ENCODE measurements at places on chromosomes 5 and 9.

- DNase-seq: no peak
Observed at GRCh38 chr5:104247260-104247659, 684.7 kb upstream of the NUDT12 start.

GRCh38 chr5:2519153-2519552, 232.3 kb downstream of the IRX2 start:
- DNase-seq: no peak

- DNase-seq: no peak
Observed at GRCh38 chr9:34331196-34331595, 1.8 kb downstream of the NUDT2 start.

GRCh38 chr9:33180526-33181184, 13.5 kb upstream of the B4GALT1 start:
- DNase-seq: no peak

- DNase-seq: no peak
Observed at GRCh38 chr9:105141146-105141975, 103.1 kb upstream of the SLC44A1 start.

GRCh38 chr9:23081377-23081776, 634.8 kb downstream of the DMRTA1 start:
- no peak for DNase-seq

DNA sequence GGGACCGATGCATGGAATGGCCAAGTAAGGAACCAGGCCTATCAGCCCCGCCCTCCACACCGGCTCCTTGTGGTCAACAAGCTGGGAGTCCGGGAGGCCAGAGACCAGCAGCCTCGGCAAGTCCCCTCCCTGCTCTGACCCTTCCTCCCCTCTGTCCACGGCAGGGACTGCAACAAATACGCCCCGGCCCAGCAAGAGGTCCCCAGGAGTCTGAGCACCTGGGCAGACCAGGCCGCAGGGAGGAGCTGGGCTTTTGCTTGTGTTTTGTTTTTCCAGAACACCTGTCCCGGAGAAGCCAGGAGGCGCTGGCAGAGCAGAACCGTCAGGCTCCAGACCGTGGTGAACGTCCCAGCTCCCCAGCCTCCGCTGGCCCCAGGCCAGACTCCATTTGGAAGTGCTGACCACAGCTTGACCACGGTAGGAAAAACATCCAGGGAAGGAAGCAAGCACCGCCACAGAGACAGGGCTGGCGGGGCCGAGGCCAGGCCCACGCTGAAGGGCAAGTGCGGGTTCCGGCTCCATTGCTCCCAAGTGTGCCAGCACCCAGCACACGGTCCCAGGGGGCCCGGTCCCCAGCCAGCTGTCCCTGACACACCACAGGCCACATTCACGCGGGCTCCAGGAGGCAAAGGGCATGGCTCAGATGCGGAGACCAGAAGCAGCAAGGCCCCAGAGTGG, 56.7 kb downstream of the VAV2 start:
- no peak for DNase-seq

DNA sequence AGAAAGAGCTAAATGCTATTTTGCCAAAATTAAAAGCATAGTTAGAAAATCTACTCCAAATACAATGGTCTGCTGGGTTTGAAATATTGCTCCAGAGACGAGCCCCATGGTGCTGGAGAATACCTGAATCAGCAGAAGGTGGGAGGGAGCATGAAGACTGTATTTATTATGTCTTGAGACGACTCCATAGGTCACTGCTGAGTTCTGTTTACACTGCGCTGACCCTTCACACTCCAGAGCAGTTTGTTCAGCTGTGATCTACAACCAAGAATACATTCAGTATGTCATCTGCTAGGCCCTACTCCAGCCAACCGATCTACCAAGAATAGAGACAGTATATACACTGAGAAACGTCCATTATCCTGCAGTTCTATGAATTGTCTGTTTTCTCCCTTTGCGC, 150.5 kb downstream of the TLE1 start:
- no peak for DNase-seq

DNA sequence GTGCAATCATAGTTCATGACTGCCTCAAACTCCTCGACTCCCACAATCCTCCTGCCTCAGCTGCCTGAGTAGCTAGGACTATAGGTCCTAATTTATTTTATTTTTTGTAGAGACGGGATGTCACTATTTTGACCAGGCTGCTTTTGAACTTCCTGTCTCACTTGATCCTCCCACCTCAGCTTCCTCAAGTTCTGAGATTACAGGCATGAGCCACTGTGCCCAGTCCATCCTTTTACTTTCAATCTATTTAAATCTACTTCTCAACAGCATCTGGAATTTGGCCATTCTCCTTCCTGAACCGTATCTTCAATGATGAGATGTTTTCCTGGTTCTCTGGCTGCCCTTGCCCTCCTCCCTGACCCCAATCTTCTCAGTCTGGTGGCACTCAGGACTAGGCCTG, 12.2 kb upstream of the GRIN1 start:
- DNase-seq: no peak

- DNase-seq: no peak
Observed at GRCh38 chr5:87705876-87706275, 293.1 kb upstream of the CCNH start.

GRCh38 chr9:129021091-129021490, 7.0 kb downstream of the SH3GLB2 start:
- DNase-seq: no peak

GRCh38 chr5:98424681-98425450, 348.6 kb upstream of the RGMB start:
- no peak for DNase-seq

DNA sequence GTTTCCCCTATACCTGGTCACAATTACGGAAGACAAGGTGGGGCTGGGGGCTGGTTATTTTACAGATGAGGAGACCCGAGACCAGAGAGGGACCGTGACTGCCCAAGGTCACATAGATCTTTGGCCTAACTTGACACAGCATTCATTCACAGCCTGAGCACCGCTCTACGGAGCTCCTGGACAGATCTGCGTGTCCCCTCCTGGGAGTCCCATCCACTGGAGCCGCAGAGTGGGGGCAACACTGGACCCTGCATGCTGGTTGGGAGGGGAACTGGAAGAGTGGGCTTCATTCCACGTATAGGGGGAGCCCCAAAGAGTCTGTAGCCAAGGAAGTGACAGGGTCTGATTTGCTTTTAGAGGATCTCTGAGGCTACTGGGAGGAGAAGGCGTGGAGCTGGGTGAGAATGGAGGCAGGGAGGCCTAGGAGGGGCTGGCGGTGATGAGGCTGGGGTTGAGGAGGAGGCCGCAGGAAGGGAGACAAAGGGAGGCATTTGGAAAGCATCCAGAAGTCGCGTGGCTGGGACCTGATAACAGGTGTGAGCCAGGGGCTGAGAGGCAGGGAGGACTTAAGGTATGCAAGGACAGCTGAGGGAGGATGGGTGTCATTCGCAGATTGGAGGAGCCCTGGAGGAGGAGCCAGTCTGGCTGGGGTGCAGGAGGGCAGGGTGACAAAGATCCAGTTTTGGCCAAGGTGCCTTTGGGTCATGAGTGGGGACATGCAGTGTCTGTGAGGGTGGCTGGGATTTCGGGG, 64.3 kb upstream of the IER5L start:
- DNase-seq: no peak

DNA sequence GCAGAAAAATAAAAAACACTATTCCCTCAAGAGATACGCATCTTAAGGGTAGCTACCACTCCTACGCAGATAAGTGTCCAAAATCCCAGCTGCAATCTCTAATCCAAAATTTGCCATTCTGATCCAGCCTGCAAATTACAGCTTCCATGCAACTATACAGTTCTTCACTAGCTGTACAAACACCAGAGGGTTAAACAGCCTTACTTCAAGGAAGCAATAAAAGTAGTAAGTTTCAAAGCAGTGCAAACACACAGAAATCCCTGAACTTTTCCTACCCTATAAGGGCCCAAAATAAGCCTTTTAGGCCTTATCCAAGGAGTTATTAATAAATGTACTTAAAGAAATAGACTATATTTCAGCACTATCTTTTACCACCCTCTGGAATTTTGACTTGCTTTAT, 39.5 kb downstream of the PWWP2A start:
- no peak for DNase-seq

DNA sequence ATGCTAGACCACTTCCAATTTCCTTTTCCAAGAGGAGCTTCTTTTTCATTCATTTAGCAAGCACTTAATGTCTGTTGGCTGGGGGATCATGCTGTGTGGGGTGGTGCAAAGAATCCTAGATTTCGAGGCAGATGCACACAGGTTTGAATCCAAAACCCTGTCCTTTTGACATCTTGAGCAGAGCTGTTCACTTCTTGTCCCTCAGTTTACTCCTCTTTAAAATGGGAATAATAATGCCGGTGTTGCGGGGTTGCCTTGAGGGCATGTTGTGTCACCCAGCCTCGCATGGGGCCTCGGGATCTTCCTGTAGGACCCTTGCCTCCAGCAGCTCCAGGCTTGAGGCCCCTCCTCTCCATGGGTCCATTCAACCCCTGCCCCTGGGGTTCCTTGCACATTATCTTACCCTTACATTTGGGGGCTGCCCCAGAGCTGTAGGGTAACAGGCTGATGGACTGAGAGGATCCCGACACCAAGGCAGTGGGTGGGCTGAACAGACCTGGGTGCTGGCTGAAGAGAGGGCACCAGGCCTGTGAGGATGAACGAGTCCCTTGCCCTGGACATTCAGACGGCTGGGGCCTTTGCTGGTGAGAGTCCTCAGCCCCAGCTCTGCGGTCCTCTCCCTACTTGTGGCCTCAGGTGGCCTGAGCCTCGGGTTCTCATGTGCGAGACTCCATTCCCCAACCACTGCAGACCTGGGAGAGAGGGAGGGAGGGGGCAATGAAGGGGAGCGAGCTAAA, 145.8 kb downstream of the BARX1 start:
- no peak for DNase-seq

DNA sequence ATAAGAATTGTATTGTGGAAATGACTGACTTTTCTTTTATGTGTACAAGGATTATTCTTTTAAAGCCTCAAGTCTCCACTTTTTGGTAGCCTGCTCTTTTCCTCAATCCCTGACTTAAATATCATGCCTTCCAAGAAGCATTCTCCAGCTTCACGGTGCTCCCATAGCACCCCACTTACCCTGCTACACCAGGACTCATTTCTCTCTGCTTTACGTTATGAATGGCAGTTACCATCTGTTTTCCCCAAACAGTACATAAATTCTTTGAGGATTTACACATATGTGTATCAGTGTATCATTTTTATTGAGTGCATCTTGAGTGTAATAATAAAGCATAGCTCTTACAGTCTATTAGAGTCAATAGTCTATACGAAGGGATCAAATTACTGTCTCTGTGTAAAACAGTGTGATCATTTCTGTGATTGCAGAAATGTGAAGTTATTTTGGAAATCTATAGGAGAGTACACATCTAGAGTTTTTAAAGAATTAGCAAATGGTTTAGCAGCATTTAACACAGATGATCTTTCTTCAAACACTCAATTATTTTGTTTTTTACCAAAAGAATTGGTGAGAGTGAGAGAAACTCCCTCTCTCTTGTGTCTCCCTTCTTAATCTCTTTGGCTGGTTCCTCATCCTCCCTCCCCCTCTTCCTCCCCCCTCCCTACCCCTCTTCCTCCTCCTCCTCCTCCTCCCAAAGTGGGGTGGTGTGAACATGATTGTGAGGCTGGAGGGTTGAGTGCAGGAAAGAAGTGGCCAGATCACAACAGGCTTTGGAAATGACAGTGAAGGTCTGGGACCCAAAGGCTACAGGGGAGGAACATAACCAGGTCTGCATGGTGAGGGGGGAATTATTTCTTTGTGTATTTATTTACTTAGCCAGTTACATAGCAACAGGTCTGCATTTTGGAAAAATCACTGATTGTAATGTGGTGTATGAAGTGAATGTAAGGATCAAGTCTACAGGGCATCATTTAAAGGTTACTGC, 27.6 kb upstream of the ECM2 start:
- DNase-seq: no peak

DNA sequence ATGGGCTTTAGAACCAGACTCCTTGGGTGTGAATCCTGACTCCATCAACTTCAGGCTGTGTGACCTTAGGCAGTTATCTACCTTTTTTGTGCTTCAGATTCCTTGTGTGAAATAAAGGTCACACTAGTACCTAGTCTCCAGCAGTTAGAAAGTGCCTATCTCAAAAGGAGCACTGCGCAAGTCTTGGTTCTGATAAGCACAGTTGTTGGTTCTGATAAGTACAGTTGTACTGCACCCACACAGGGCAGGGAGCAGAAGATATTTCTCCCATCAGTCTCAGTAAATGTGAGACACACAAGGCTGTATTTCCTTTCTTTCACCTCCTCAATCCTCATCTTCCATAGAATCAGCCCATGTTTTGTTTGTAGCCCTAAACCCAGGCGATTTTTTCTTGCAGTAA, 116.6 kb upstream of the DPYSL3 start:
- DNase-seq: no peak

DNA sequence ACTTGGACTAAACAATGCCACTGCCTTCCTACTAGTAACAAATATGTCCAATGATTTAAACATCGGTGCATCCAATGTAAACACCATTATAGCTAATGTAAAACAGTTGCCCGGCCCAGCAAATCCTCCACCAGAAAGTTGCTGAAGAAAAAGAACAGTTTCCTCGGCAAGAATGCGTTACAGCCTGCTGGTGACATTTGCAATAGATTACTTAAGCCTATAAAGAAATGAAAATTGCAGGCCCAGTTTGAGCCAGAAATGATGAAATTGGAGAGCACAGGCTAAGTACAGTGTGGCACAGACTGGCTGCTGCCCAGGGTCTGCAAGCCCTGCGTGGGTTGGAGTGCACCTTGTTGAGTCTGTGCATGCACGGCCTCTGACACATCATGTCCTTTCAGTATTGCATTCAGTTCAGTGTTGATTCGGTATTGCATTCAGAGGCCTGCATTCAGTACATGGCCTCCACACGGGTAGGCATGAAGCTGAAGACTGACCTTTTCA, 406.0 kb upstream of the KLF4 start:
- no peak for DNase-seq

DNA sequence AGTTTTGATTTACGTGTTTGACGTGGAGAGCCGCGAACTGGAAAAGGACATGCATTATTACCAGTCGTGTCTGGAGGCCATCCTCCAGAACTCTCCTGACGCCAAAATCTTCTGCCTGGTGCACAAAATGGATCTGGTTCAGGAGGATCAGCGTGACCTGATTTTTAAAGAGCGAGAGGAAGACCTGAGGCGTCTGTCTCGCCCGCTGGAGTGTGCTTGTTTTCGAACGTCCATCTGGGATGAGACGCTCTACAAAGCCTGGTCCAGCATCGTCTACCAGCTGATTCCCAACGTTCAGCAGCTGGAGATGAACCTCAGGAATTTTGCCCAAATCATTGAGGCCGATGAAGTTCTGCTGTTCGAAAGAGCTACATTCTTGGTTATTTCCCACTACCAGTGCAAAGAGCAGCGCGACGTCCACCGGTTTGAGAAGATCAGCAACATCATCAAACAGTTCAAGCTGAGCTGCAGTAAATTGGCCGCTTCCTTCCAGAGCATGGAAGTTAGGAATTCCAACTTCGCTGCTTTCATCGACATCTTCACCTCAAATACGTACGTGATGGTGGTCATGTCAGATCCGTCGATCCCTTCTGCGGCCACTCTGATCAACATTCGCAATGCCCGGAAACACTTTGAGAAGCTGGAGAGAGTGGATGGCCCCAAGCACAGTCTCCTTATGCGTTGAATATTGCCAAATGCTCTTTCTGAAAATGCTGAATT, 850 bp downstream of the RRAGA start:
- DNase-seq: no peak

- DNase-seq: peak; percentile 17
Observed at GRCh38 chr5:56534102-56534829, 281.1 kb upstream of the MAP3K1 start.
